ENCODE measurements at places on chromosomes 7 and 10.

DNA sequence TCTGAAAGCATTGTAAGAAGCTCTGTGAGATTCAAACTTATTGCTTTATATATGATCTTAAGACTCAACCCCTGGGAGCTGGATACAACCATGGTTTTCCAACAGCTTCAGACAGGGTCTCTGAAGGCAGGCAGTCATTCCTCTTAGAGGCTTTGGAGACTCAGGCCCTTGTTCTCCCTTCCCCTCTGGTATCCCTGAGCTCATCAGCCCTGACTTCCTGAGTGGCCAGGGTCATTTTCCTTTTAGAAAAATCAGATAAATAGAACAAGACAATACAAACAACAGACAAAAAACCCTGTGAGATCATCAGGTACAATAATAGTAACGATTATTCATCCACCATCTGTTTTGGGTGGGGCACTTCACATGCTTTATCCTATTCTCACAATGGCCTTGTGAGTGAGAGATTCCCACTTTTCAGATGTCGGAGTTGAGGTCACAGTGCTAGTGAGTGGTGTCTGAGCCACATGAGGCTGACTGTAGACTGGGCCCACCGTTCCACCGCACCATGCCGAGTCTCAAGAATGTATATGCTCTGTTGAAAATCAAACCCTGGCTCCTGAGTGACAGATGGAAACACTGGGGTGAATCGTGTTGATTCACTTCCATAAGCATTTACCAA lies 144.2 kb downstream of the CXCL12 start:
- DNase-seq: no peak

DNA sequence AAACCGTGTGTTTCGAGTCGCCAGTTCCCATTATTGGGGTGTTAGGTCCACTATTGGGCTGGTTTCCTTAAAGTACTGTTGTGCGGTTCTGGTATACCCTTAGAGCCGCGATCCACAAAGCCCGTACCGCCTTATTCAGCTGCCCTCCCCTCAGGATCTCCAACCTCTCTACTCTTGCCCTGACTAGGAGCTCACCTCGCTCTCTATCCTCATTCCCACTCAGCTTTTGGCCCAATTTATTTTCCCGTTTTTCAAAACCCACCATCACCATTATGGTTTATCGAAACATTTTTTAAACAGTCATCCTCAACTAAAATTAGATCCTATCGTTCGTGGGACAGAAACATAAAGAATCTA lies 461 bp upstream of the ETV1 start:
- DNase-seq: no peak

DNA sequence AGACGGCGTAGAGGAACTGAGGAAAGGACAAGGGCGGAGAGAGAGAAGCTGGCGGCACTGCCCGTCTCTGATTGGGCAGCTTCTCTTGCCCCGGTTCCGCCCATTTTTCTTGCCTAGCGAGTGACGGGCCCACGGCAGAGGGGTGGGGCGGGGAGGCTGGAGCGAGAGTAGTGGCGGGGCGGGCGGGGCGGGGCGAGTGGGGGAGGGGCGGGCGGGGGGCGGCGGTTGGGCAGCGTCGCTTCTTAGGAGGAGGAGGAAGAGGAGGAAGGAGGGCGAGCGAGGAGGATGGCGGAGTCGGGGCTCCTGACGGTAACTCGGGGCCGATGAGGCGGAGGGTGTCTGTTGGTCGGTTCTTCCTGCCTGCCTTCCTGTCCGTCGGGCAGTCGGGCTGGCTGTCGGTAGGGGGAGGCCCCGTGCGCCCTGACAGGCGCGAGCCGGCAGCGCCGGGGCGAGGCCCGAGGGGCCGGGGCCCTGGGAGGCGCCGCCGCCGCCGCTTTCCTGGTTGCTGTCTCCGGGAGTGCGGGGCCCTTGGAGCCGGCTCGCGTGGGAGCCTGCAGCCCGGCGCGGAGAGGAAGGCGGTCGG lies at the start of gene SHOC2:
Gene SHOC2 (plus strand): TSS at position 256 of the 583 bp plus-strand sequence. CDS start 44,755 bp downstream, outside the sequence.
- DNase-seq: peak; percentile 99

- no peak for DNase-seq
Measured at GRCh38 chr7:37483627-37484026, 35.0 kb upstream of the ELMO1 start.

DNA sequence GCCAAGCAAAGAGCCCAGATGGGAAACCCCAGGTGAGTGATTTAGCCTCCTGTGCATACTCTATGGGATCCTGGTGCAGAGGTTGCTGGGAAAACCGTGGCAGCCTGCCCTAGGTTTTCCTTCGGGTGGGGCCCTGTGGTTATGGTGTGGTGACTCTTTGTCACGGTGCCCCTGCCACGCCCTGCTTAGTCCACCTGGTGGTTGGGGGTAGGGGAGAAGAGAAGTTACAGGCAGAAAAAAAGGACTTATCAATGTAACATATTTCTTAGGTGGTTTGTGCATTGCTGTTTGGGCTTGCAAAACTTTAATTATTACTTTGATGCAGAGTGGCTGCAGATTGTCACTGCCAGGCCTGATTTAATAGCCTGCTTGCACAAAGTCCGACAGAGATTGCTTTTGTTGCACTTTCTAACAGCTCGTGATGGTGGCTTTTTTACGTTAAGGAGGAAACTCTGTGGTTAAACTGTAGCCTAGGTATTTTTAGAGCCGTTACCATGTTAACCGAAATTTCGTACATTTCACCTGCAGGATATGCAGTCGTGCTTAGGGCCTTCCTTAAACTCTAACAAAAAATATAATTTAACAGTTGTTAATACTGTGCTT lies 197.4 kb downstream of the RNLS start:
- DNase-seq: no peak

DNA sequence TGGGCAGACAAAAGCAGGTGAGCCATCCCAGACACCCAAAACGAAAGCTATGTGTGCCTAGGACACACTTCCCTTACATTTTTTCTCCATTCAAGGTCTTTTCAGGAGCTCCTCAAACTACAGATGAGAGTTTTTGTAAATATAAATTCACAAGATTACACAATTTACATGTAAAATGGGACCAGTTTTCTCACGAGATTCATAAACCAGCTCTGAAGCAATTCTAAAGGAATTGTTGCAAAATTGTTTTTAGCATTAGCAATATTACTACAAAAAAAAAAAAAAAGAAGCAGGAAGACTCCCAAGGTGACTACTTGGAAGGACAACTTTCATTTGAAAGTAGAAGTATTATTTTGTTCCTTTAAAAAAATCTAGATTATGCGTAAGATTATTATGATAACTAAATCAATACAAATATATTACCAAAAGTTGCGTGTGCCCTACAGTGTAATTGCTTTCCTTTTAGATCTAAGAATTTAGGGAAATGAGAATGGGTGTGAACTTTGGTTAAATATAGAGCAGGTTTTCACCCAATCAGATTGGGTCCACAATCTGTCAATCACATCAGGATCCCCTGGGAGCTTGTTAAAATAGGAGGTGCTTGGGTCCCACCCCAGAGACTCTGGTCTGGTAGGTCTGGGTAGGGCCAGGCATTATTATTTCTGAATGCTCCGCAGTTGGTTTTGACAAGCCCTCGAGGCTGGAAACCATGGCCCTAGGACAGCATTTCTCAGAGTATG lies 72.2 kb downstream of the TBXAS1 start:
- DNase-seq: no peak

GRCh38 chr7:131501422-131501821 lies 55.0 kb downstream of the PODXL start:
- no peak for DNase-seq

- no peak for DNase-seq
Measured at GRCh38 chr10:48564466-48565160, 40.3 kb downstream of the ARHGAP22 start.

GRCh38 chr7:107907790-107908189 lies 16.8 kb downstream of the DLD start:
- no peak for DNase-seq

GRCh38 chr7:3497796-3498195 lies 196.7 kb downstream of the SDK1 start:
- DNase-seq: no peak

DNA sequence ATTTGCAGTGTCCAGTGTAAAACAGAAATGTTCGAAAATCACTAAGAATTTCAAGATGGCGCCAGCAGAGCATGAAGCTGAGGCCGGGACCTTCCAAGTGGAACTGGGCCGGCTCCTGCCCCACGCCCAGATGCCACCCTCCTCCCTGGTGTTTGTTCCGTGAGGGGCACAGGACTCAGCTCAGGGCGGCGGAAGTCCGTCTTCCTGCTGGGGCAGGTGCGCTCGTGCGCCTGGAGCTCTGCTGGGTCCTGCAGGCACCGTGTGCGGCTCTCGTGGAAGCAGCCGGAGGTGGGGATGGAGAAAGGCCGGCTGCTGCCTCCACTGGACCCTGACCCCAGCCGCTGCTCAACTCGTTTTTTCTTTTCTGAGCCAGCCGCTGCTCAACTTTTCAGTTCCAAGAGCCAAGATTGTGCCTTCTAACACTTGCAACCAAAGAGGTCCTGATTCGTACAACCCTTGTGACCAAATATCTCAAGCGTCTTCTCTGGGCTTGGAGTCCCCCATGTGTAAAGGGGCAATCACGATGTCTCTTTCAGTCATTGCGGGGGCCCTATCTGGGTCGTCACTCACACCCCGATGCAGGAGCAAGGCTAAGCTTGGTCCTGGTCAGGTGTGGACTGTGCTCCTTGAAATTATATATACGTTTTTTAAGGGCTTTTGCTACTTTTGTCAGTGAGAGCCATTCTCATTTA lies 334.4 kb downstream of the ADARB2 start:
- no peak for DNase-seq

GRCh38 chr10:63382066-63382465 lies 83.7 kb downstream of the JMJD1C start:
- DNase-seq: no peak

- no peak for DNase-seq
Measured at GRCh38 chr7:47787249-47788069, 160.8 kb downstream of the PKD1L1 start.

DNA sequence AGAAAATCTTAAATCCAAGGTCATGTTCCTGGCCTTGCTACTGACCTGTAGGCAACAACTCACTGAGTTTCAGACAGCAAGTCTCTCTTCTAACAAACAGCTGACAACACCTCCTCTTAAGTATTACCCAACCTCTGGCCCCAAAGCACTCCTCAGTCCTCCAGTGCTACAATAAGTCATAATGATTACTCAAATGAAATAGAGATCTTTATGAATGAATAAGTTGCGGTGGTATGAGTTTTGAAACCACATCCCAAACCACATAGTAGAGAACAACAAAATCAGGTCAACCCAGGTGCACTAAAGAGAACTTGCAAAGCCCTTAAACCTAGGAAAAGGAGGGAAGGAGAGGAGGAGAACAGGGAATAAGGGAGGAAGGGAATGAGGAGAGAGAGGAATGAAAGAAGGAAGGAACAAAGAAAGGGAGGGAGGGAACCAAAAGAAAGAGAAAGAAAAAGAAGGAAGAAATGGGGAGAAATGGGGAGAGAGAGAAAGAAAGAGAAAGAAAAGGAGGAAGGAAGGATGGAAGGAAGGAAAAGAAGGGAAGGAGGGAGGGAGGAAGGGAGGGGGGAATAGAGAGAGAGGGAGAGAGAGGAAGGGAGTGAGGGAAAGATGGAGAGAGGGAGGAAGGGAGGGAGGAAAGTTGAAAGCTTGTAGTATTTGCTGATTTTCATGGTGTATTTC lies 142.8 kb upstream of the CALCR start:
- DNase-seq: no peak

- DNase-seq: no peak
Measured at GRCh38 chr10:128887856-128888255, 579.2 kb upstream of the MGMT start.

GRCh38 chr7:28362812-28363211 lies 49.5 kb upstream of the CREB5 start:
- no peak for DNase-seq

GRCh38 chr10:8138471-8138870 lies 84.0 kb downstream of the GATA3 start:
- no peak for DNase-seq

- DNase-seq: no peak
Measured at GRCh38 chr10:76125900-76126299, 694.5 kb downstream of the LRMDA start.

GRCh38 chr7:150393325-150393724 lies 14.2 kb downstream of the ZNF775 start:
- DNase-seq: no peak

DNA sequence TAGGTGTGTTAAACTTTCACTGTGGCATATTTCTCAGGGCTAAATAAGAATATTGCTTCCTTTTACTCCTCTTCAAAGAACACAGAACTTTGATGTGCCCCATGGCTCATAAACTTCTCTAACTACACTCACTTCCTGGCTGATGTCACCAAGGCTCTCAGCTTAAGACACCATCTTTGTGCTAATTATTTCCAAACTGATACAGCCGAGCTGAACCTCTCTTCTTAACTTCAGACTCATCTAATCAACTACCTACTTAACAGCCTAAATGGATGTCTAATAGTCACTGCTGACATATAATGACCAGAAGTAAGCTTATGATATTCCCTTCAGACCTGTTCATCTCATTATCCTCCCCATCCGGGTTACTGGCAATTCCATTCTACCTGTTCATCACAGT lies 3.6 kb downstream of the C10orf67 start:
- no peak for DNase-seq

GRCh38 chr10:84243759-84244158 lies 1.1 kb upstream of the RGR start:
- DNase-seq: no peak

DNA sequence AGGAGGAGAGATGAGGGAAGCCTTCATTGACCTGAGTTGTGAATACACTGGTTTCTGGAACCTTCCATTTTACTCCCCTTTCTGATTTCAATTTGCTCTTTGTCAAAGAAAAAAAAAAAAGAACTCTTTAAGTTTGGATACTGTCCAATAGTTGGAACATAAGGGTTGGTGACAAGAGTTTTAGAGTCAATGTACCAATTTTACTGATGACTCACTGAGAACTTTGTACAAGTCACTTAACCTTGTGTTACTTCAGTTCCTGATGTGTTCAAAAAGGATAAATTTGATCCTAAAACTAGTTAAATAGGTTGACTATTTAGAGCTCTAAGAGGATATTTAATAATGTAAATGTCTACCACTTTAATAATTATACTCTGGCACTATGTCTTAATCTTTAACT lies 4.1 kb upstream of the CDK14 start:
- no peak for DNase-seq

DNA sequence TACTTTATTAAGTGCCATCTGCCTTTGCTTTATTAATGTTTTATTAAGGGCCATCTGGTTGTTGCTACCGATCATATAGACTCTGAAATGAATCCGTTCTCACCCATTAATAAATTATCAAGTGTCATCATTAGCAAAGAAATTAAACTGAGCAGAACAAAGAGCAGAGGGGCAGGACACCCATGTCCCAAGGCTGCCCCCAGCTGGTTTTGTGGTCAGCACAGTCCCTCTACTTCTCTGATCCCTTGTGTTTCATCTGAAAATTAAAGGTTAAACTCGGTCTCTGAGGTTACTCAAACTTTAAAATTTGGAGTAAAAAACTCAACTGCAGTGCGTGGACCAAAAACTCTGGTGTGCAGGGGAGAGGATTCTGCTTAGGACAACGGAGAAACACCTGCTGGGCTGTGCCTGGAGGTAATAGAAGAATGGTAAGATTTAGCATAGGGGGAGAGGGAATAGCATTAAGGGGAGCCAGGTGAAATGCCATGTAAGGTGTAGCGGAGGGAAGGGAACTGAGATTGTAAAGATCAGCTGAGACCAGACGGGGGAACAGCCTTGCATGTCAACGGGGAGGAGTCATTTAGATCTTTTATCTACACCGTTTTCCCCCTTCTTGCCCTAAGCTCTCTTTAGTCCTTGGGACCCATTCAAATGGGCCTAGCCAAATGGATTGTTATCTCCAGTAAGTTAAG lies 10.8 kb upstream of the GSDME start:
- DNase-seq: no peak
